ENCODE measurements at places on chromosomes 16 and 17. TPM values are rescaled to one million over a fixed set of nuclear protein-coding genes. Genes with fewer than 3 reads are reported as not detected.

The ADAD2 gene
- 0.52 TPM for total RNA-seq

DNA sequence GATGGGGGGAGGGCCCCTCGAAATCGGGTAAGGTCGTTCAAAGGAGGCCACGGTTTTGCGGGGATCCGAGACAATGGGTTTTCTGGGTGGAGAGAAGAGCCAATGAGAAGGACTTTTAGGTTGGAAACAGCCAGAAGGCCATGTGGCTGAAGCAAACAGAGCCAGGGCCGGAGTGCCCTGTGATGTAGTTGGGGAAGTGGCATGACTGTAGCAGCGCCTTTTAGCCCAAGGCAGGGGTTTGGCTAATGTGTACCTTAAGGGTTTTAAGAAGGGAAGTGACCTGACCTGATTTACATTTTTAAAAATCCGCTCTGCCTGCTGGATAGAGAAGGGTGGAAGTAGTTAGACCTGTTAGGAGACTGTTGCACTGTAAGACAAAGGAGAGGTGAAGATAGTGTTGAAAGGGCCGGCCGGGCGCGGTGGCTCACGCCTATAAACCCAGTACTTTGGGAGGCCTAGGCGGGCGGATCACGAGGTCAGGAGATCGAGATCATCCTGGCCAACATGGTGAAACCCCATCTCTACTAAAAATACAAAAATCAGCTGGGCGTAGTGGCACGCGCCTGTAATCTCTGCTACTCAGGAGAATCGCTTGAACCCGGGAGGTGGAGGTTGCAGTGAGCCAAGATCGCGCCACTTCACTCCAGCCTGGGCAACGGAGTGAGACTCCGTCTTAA is 1.0 kb downstream of the LYRM1 start:
- peak; percentile 82 for DNase-seq

The WFIKKN1 gene
- total RNA-seq, result 1.5 TPM

GRCh38 chr16:89847051-89847939 is 19.0 kb downstream of the SPIRE2 start:
- no peak for DNase-seq

The CCL22 gene
- total RNA-seq, result 3.8 TPM

The EZH1 gene
- 58.4 TPM for total RNA-seq

- no peak for DNase-seq
These were observed 11.7 kb upstream of the CNTNAP4 start for GRCh38 chr16:76265434-76266045.

DNA sequence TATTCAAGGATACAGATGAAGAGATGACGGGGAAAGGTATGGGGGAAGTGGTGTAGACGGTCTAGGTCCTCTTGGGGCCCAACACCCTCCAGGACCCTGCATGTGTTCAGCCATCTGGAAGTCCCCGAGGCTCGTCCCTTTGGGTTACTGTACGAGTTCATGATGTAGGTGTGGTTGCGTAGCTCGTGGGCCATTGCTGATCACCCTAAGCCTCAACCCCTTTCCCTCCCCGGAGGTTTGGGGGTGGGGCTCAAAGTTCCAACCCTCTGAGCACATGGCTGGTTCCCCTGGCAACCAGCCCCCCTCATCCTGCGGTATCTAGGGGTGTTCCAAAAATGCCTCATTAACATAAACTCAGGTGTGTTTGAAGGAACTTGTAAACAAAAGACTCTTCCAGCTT is 98.8 kb upstream of the METRNL start:
- DNase-seq, result peak; percentile 54

GRCh38 chr17:68719431-68719830 is 118.3 kb upstream of the FAM20A start:
- DNase-seq, result no peak

DNA sequence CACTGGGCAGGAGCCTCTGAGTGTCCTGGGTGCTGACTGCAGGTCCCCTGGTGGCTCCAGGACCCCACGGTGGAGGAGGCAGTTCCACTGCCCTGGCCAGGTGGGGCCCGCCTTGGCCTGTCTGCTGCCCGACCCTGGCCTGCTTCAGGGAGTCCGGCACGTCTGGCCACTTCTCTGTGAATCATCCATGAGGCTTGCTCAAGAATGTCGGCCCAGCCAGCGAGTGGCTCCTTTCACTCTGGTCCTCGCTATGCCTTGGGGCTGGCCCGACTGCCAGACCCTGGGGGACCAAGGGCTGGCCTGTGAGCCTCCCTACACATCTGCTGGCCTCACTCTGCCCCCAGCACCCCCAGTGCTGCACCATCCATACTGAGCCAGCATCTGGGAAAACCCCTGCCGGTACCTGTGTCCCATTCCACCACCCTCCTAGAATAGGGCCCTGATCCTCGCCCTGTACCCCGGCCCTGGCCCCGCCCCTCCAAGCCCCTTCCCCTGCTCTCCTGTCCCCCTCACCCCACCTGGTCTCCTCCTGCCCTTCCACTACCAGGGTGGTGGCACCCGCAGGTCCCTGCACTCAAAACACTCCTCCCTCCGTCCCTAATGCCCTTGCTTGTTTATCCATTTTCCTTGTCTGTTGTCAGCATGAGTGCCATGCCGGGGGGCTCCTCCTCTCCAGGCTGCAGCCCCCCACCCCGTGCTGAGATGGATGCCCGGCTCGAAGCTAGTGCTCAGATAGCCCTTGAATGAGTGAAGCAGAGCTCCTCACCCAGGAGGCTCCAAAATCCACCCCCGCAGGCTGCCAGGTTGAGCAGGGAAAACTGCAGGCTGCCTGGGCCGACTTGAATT is 35.5 kb downstream of the ADCY7 start:
- DNase-seq, result peak; percentile 68

GRCh38 chr17:29591146-29591736 is 1.7 kb upstream of the ANKRD13B start:
- peak; percentile 76 for DNase-seq

GRCh38 chr16:55264949-55265348 is 59.1 kb upstream of the IRX6 start:
- no peak for DNase-seq

The FBXL16 gene
- 3.6 TPM for total RNA-seq

The KCNH6 gene
- total RNA-seq, result not detected

- no peak for DNase-seq
These were observed 76.0 kb downstream of the VMP1 start for GRCh38 chr17:59783221-59784047.

DNA sequence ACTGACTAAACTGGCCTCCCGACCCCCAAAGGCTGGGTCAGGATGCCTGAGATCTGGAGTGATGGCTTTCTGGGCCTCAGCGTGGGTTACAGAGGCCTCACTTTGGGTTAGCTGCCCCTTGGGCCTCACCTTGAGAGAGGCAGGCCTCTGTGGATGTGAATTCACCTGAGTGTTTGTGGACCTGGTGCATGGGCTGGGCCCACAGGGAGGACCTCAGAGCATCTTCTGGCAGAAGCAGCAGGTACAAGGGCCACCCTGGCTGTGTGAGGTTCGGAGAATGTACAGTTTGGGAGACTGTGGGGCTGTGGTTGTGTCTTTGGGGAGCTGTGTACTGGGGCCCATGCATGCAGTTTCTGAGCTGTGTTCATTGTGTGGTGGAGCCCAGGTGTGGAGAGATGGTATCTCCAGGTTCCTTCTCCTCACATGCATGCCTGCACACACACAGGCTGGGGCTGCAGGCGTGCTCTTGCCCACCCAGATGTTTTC is 18.3 kb downstream of the RARA start:
- DNase-seq, result no peak

The KCNAB3 gene
- total RNA-seq, result 5.9 TPM

- no peak for DNase-seq
These were observed 46.0 kb downstream of the CLEC16A start for GRCh38 chr16:10990378-10990777.

The ARHGAP44 gene
- total RNA-seq, result 41.2 TPM

- no peak for DNase-seq
These were observed 21.2 kb downstream of the CORO7 start for GRCh38 chr16:4395055-4395726.

The AANAT gene
- total RNA-seq, result not detected

The IRX6 gene
- total RNA-seq, result 13.0 TPM

GRCh38 chr16:15950869-15951268 is 1.5 kb downstream of the ABCC1 start:
- no peak for DNase-seq

DNA sequence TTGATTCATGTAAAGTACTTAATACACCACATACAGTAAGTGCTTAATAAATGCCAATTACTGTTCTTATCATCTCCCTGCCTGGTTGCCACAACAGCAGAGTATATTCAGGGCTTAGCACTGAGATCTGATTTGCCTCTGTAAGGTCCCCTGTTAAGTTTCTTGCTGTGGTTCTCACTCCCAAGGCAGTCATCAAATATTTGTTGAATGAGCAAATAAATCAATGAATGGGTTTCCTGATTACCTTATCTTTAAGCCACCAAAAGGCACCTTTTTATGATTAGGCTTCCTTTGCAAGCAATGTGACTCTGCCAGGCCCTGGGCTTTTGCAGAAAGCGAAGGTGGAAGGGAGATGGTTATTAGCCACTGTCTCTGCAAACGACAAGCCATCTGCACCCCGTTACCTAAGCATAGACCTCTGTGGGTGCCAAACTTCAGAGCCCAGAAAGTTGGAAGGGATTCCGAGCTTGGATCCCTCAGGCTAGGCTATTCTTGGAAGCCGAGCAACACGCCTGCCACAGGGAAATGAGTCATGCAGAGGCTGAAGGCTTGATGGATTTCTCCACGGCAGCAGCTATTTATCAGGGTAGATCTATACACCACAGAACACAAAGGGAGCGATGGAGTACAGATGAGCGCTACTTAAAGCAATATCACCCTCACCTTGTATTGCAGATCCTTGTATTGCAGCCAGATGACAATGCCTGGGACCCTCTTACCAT is 102.0 kb downstream of the GRIN2A start:
- DNase-seq, result no peak

The SEPTIN12 gene
- not detected for total RNA-seq

The C17orf67 gene
- total RNA-seq, result 3.8 TPM

The DNAI2 gene
- total RNA-seq, result not detected

DNA sequence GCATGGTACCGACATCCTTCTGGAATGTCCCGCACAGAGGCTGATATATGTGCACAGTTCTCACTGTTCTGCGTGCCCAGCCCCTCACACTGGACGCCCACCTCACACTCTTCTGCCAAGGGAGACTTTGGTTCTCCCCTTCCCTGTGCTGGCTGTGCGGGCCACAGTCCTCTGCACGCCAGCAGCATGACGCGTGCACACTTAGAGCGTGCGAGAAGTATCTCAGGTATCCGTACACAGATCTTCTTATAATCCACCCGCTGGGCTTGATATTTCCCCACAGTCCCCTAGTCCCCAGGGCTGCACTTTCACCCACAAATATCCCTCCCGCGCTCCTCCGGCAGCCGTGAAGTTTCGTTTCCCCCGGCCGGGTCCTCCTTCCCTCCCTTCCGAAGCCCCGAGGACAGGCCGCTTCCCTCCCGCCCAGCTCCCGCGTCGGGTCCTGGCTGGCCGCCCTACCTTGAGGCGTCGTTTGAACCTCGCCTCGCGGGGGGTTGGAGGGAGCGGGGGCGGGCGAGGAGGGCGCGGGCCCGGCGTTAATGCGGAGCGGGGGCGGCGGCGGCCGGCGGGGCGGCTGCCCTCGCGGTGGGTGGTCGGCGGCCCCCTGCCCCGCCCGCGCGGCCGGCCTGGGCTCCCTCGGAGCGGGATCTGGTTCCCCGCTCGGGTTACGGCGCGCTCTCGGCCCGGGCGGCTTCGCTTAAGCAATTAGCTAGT is 5.0 kb upstream of the FOXF1 start:
- no peak for DNase-seq

DNA sequence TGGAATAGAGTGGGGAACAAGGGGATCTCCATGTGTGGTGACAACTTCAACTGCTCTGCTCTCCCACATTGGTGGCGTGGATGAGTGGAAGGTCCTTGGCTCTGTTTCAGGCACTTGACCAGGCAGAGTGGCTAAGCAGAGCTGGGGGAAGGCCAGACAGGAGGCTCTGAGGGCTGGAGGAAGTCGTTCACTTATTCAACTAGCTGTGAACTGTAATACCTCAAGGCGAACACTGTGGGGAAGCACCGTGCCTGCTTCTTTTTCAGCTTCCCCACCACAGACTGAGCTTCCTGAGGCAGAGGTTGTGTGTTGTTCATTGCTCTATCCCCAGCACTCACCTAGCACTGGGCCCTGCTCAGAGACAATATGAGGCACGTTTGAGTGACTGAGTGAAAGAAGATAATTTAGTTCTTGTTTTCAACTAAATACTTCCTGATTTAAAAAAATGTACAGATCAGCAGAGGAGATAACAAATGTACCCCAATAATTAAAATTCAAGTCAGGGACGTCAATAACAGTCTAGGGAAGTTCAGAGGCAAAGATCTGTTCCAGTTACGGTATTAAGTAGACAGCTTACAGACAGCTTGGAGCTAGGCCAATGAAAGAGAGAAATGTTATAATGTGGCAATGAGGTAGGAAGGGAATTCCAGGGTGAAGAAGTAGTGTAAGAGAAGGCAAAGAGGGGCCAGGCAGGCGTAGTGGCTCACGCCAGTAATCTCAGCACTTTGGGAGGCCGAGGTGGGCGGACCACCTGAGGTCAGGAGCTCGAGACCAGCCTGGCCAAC is 34.7 kb downstream of the MYO18A start:
- DNase-seq, result peak; percentile 85

- DNase-seq, result no peak
These were observed 15.2 kb downstream of the MED24 start for GRCh38 chr17:40038882-40039513.

DNA sequence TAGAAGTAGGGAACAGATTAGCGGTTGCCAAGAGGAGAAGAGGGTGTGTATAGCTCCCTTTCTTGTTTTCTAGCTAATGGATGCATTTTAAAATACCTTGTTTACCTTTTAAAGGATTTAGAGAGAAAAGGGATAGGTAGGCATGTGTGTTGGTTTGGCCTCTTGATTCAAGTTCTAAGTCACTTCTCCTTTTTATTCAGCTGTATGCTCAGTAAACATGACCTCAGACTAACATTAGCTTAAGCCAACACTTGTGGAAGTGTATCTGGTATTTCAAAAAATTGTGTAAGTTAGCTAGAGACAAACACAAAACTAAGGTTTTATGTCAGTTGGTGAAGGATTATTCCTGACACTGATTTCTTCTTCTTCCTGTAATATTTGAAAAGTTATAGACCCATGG is 204.1 kb upstream of the NOG start:
- DNase-seq, result no peak

DNA sequence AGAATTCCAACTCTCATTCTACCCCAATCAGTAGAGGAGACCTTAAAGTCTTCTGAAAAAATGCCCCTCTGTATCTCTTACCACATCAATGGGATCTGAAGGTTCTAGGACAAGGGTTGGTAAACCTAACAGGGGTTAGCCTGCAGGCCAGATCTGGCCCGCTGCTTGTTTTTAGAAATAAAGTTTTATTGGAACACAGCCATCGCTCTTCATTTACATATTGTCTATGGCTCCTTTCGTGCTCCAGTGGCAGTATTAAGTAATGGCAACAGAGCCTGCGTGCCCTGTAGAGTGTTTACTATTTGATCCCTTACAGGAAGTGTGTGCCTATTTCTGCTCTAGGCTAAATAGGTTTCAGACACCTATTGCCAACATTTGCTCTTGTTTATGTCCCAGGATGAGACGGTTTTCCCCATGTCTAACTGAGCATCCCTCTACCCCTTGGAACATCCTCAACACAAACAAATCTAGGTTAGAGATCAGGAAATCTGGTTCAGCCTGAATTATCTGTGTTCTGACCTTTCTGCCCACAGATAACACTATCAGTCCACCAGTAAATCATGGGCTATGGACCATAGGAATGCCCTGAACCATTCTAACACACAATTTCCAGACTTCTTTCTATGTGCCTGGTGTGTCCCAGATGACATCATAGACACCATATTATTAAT is 44.2 kb upstream of the ERCC4 start:
- DNase-seq, result no peak

GRCh38 chr17:71681427-71682173 is 439.2 kb upstream of the SOX9 start:
- DNase-seq, result no peak

The SLC5A10 gene
- total RNA-seq, result not detected

- DNase-seq, result peak; percentile 92
These were observed at the start of gene NATD1 for GRCh38 chr17:21252796-21253645. TSS of gene NATD1 (minus strand) at chr17:21253410. CDS start at chr17:21253264, 146 bp downstream.

The PDILT gene
- total RNA-seq, result not detected
